ENCODE measurements at places on chromosomes 4 and X.

DNA sequence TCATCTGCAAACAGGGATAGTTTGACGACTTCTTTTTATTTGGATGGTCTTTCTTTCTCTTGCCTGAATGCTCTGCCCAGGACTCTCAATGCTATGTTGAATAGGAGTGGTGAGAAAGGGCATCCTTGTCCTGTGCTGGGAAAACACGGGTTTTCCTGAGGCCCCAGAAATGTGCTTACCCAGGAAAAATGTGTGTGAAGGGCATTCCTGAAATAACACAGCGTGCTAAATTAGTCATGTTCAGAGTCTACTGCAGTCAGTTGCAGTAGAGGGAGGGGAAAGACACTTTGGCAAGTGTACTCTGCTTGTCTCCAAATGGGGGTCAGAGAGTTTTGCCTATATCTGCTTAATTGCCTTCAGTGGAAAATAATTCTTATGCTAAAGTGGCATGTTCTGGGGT, 153.9 kb downstream of the CCNG2 start:
- DNase-seq = no peak

DNA sequence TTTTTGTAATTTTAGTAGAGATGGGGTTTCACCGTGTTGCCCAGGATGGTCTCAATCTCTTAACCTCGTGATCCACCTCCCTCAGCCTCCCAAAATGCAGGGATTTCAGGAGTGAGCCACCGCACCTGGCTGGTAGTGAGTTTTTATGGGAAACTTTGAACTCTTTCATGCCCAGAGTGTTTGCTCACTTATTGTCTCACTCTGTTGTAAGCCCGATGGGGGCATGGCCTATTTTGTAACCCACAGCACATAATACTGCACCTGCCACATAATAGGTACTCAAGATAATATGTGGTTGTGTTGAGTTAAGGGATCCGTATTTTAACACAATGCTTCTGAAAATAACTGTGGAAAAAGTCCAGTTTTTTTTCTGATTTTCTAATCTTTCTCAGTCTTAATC, 109.6 kb upstream of the GIMD1 start:
- DNase-seq = no peak

DNA sequence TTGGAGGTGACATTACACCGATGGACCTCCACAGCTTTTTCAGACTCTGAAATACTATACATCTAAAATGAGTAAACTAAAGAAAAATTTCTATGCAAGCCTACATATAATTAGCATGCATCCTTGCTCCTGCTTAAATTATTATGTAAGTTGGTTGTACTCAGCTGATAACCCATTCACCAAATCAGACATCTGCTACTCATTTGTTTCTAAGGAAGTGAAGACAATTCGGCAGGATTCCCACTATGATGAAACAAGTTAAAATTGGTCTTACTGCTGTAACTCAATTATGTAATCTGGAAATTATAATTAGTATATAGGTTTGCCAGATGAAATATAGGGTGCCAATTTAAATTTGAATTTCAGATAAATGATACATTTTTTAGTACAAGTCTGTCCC, 59.5 kb upstream of the FGF13 start:
- DNase-seq = no peak

DNA sequence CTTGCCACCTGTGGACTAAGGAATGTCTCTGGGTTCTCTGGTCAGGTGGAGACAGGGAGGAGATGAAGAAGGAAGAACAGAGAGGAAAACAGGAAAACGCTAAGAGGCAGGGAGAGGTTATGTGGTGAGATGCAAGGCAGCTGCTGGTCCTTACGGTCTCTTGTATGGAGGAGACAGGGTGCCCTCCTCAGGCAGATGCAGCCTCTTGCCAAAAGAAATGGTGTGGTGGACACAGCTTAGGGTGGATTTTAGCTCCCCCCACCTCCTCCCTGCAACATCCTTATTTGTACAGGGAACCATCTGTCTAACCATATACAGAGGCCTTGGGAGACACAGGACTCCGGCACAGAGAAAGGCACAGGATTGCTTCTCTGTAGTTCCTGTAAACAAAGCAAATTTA, 9.7 kb downstream of the OCIAD2 start:
- DNase-seq = no peak

GRCh38 chr4:108060164-108060563, 70.5 kb downstream of the HADH start:
- DNase-seq = no peak

DNA sequence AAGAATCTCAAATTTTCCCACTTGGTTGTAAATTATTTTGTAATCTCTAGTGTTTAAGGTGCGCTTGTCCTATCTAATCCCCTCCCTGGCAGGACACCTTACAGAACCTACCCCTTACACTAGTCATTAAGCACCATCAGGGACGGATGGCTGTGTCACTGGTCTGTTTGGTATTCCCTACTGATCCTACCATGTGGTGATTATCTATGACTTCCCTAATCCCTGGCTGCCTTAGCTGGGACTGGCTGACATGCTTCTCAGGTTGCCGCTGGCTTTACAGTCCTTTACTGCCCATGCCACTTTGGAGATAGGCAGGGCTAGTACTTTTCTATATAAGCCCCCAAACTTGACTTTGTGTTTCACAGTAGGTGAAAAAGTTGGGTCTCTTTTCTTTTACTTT, 58.6 kb downstream of the ELOVL6 start:
- no peak for DNase-seq

DNA sequence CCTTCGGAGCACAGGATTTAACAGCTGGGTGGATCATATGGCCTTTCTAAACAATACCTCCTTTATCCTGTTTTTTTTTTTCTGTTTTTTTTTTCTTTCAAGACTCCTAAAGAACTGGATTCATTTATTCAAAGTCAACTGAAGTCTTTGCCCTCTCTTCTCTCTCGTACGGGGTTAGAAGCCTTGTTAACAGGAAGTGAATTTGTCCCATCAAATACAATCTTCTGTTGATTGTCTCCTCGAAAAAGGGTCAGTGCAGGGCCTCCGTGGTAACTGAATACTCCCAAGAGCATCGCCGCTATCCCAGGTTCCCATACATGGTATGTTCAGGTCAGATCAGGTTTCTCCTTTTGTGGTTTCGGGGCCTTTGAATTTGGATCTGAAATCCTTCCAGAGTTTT, 1.8 kb upstream of the TMEM128 start:
- DNase-seq = no peak

DNA sequence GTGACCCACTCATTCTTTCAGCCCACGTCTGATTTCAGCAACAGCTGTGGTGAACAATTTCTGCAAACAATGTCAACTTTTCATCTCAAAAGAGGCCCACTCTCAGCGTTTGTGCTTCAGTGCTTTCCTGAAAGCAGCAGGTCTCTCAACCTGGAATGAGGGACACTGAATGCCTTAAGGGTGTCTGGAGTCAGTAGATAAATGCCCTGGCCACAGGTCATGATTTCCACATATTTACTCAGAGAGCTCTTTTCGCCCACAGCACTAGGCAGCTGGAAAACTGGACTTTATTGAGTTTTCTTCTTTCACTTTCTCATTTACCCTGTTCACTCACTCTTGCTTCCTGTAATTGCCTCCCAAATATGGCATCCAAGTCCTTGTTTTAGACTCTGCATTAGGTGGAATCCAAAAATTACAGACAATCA, 52.8 kb downstream of the NPFFR2 start:
- no peak for DNase-seq

- no peak for DNase-seq
Observed at GRCh38 chrX:22467571-22467970, 194.9 kb downstream of the CBLL2 start.

DNA sequence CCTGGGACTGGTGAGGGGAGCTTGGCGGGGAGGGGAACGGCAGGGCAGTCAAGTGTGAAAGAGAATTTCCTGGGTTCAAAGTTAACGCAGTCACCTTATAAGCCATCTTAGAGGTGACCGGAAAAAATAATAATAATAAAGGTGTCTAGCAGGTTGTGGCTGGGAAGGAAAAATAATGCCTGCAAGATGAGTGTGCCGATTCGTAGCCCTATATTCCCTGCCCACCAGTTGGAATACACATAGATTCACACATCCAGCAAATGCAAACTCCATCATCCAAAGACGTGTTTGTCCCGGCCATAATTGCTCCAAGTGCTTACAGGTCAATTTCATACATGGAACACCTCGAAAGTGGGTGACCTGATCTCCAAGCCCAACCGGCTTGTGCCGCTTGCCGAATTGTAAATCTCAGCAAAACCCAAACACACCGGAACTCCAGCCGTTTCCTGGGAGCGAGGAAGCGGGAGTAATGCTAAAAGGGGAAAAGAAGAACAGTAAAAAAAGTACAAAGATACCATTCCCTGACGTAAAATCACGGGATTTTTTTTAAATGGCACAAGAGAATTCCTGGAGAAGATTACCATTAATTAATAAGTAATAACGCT, 1.3 kb upstream of the FAT1 start:
- no peak for DNase-seq

All from activated T-cell treated with anti-CD3 and anti-CD28 coated beads, Interleukin-2, amount 50 U/mL, for 4 hours (primary cell).